ENCODE measurements at places on chromosomes 6 and 20. TPM values are rescaled to one million over a fixed set of nuclear protein-coding genes. Genes with fewer than 3 reads are reported as not detected.

Gene PLA2G7
- 1.9 TPM for total RNA-seq

Gene RSPH4A
- 2.8 TPM for total RNA-seq

Gene SLC13A3
- 10.1 TPM for total RNA-seq

Gene MUCL3
- not detected for total RNA-seq

Gene TMC2
- total RNA-seq = not detected

Gene LAMA4
- total RNA-seq = 166 TPM

Gene TCF15
- total RNA-seq = 0.44 TPM

Gene SNX21
- 86.1 TPM for total RNA-seq

Gene NCR2
- not detected for total RNA-seq

Gene BPIFB1
- total RNA-seq = not detected

Gene MDFI
- 30.1 TPM for total RNA-seq

Gene FAM50B
- total RNA-seq = 14.1 TPM

Gene TXLNB
- total RNA-seq = 13.7 TPM

Gene PPP1R18
- total RNA-seq = 20.6 TPM

Data from camera-type eye (tissue), 1 donor.